ENCODE measurements at places on chromosomes 2 and 18.

DNA sequence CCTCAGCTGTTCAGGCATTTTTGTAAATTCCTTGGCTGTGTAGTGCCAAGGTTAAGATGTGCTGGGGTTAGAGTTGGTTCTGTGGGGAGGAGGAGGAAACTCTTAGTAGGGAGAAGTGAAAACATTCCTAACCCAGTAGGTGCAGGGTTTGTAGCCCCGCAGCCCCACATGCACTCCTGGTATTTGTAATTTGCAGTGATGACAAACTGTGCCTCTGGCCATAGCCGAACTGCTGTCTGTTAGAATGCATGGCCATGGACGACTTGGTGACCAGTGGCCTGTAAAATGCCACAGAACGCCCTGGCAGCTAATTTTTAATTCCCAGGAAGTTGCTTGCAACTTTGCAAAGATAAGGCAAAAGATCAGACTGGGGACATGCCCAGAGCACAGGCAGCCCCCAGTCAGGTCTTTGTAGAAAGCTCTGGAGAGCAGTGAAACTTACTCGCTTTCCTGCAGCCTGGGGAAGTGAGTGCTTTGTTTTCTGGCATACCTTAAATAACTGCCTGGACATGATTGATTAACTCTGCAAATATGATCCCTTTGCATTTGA, 38.4 kb downstream of the LYPD6B start:
- no peak for DNase-seq

GRCh38 chr2:34523958-34524514, 924.9 kb upstream of the FAM98A start:
- DNase-seq: no peak

GRCh38 chr18:61825386-61825785, 67.4 kb downstream of the RNF152 start:
- DNase-seq: no peak

- DNase-seq: no peak
Measured at GRCh38 chr2:19041434-19042041, 316.9 kb downstream of the OSR1 start.

- no peak for DNase-seq
Measured at GRCh38 chr2:234745347-234745746, 206.5 kb upstream of the SH3BP4 start.

DNA sequence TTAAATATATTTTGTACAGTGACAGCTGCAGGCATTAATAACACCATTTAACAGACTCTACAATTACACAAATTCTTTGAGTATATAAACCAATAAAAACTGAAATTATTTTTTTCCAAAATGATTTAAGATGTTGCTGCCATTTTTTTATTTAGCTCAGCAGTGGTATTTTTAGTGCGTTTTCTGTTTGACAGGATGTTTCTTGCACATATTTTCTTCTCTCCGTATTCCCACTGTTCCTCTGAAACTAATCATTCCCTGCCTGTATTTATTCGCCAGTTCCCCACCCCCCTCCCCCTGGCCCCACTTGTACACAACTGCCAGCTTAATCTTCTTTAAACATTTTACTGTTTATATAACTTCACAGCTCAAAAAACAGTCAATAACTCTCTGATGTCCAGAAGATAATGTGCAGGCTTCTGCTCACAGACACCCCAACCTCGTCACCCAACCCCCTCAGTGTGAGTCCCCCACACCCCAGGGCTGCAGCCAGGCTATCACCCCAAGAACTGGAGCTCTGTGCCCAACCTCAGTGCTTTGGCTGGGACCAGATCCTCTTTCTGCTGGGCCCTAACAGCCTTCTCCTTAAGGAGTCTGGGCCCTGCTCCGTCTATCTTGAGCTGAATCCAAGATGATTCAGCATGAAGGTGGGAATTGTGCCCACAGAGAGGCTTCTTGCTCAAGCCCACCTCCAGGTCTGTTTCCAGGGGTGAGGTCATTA, 41.6 kb upstream of the MAP4K4 start:
- no peak for DNase-seq

GRCh38 chr18:24018299-24018886, 3.8 kb downstream of the TTC39C start:
- DNase-seq: no peak

DNA sequence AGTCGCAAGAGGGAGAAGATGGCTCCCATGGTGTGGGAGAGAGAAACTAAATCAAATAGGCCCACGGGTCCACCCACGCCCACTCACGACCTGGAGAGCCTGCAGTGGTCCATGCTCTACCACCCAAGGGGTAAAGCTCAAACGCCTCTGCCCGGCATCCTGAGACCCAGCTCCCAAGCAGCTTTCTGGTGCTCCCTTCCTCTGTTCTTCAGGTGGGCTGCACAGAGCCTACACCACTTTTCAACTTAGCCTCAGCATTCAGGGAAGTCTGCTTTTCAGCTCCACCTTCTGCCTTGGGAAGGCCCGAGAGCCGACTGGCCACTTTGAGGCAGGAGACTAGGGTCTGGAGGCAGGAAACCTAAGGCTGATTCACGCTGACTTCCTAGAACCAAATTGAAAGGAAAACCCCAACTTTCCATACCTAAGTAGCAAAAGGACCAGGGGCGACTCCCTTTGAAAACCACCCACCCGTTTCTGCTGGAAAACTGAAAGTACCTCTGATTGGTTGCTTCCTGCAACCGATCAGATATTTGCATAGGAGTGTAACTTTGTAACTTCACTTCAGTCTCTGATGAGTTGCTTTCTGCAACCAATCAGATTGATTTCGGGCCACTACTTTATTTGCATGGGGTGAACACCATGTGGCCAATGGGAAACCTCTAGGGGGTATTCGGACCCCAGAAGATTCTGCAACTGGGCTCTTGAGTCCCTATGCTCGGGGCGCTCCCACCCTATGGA, 26.8 kb upstream of the SPATA3 start:
- DNase-seq: no peak

GRCh38 chr18:9278028-9278427, 56.5 kb upstream of the TWSG1 start:
- DNase-seq: no peak

- no peak for DNase-seq
Measured at GRCh38 chr2:188604579-188604978, 312.9 kb downstream of the GULP1 start.

All from Right ventricle myocardium superior (tissue), 1 donor.